ENCODE measurements at places on chromosomes 2 and 18.

GRCh38 chr2:168814939-168815907, 12.8 kb downstream of the NOSTRIN start:
- DNase-seq: no peak

GRCh38 chr2:214139630-214140284, 271.1 kb upstream of the VWC2L start:
- DNase-seq: no peak

GRCh38 chr2:190455358-190456095, 47.4 kb downstream of the MFSD6 start:
- no peak for DNase-seq

- DNase-seq: peak; percentile 66
Measured at GRCh38 chr2:106107509-106108131, 86.5 kb downstream of the UXS1 start.

- DNase-seq: no peak
Measured at GRCh38 chr2:162433491-162433890, 89.6 kb downstream of the GCA start.
